Cerebellar cortex (tissue), 1 donor: ENCODE measurements at places on chromosomes 6 and 20.
A peak's percentile ranks its signal among the peaks of the same experiment; 100 is the strongest.

- peak; percentile 70 for DNase-seq
Observed at GRCh38 chr6:112029045-112029822, 24.7 kb upstream of the CCN6 start.

- DNase-seq, result no peak
Observed at GRCh38 chr6:144911322-144911721, 626.2 kb downstream of the UTRN start.

- DNase-seq, result no peak
Observed at GRCh38 chr6:127462376-127462775, 3.2 kb upstream of the KIAA0408 start.

DNA sequence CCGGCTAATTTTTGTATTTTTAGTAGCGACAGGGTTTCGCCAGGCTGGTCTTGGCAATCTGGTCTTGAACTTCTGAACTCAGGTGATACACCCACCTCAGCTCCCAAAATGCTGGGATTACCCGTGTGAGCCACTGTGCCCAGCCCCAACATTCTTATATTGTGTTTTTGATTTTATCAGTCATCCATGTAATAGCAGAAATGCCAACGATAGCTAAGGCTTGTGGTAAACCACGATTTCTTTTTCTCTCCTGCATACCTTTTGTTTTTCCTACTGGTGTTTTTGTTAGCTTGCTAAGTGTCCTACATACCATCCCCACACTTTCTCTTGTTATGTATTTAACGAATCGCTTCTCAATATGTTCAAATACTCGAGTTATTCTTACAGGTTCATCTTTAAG is 12.1 kb downstream of the PHACTR2 start:
- DNase-seq, result no peak

- DNase-seq, result peak; percentile 38
Observed at GRCh38 chr6:4280707-4281106, 145.3 kb upstream of the ECI2 start.

- peak; percentile 17 for DNase-seq
Observed at GRCh38 chr20:59123011-59123677, 40.5 kb upstream of the ZNF831 start.

DNA sequence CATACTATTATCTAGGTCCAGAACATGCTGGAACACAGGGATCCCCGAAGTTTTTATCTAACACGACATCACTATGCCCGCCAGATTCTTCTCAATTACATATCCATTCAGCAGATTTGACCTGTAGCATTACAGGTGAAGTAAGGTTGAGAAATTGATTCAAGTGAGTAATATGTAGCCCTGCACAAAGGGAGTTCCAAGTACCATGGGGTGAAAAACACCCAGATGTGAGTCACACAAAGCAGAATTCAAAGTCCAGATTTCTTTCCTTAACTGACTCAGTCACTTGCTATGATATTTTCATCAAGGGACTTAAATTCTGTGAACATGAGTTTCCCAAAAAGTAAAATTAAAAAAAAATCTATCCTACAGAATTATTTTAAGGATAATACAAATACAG is 655.4 kb upstream of the PTCHD4 start:
- DNase-seq, result no peak

DNA sequence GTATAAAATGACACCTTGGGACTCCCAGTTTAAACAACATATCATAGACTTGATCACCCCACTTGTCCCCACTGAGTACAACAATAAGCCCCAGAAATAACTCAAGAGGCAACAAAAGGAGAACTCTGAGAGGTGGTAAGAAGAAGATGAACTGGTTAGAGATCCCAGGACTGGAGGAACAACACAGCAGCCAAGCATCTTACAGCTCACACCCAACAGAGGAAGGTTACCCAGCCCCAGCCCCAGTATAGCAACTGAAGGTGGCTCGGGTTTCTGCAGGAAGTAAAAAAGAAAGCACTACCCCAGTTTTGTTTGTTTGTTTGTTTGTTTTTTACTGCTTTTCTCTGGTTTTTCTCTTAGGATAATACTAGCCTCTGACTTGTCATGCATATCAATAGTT is 17.1 kb upstream of the TGM6 start:
- no peak for DNase-seq

GRCh38 chr6:30295837-30296236 is 30.9 kb upstream of the TRIM39 start:
- no peak for DNase-seq

- DNase-seq, result no peak
Observed at GRCh38 chr6:15096894-15097837, 148.7 kb upstream of the JARID2 start.

- DNase-seq, result no peak
Observed at GRCh38 chr20:15446373-15446772, 1109.0 kb upstream of the FLRT3 start.

GRCh38 chr6:74768738-74769137 is 437.1 kb downstream of the COL12A1 start:
- no peak for DNase-seq

GRCh38 chr6:3337521-3338350 is 79.0 kb downstream of the PSMG4 start:
- DNase-seq, result no peak

GRCh38 chr20:32682508-32682987 is 8.8 kb upstream of the C20orf203 start:
- no peak for DNase-seq

GRCh38 chr6:16109659-16110305 is 19.1 kb upstream of the MYLIP start:
- no peak for DNase-seq

GRCh38 chr20:21994203-21994602 is 288.7 kb downstream of the PAX1 start:
- DNase-seq, result no peak

- peak; percentile 79 for DNase-seq
Observed at GRCh38 chr6:134345789-134346188, 27.9 kb upstream of the SGK1 start.

DNA sequence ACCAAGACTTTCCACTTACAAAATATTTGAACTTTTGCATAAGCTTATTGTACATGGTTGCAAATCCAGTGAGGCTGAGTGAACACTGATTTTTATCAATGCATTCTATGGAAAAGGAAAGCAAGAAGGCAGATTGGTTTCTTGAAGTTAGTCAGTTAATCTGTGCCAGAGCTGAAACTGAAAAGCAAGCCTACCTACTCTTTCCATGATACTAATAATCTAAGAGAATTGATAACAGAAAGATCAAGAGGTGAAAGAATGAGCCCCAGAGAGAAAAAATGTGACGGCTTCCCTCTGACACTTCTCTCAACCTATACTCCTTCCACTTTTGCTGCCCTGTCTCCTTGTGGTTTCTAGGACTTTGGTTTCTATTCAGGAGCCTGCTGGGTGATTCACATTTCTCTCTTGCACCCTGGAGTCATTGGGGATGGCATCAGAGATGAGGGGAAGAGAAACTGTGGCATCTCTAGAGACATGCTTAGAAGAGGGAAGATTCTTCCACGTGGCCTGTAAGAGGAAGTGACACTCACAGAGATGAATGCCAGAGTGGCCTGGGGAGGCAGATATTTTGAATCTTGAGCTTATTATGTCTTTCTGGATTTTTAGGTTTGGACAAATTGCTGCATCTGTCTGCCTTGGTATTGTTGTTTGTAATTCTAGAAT is 158.6 kb upstream of the RIMS1 start:
- peak; percentile 46 for DNase-seq

DNA sequence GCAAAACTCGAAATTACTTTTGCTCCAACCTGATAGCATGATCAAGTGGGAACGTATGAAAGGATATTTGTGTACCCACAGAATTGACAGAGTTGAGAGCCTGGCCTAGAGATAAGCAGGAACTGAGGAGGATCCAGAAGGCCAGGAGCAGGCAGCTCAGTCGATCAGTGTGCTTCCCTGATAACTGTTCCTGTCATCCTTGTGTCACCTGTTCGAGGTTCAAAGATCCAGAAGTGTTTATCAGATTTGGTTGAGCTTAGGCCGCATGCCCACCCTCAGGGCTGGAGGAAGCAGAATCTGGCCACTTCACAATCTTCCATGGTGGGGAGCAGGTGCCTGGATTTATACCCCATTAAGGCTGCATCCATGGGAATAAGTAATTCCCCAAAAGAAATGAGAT is 124.8 kb downstream of the QRSL1 start:
- DNase-seq, result no peak

DNA sequence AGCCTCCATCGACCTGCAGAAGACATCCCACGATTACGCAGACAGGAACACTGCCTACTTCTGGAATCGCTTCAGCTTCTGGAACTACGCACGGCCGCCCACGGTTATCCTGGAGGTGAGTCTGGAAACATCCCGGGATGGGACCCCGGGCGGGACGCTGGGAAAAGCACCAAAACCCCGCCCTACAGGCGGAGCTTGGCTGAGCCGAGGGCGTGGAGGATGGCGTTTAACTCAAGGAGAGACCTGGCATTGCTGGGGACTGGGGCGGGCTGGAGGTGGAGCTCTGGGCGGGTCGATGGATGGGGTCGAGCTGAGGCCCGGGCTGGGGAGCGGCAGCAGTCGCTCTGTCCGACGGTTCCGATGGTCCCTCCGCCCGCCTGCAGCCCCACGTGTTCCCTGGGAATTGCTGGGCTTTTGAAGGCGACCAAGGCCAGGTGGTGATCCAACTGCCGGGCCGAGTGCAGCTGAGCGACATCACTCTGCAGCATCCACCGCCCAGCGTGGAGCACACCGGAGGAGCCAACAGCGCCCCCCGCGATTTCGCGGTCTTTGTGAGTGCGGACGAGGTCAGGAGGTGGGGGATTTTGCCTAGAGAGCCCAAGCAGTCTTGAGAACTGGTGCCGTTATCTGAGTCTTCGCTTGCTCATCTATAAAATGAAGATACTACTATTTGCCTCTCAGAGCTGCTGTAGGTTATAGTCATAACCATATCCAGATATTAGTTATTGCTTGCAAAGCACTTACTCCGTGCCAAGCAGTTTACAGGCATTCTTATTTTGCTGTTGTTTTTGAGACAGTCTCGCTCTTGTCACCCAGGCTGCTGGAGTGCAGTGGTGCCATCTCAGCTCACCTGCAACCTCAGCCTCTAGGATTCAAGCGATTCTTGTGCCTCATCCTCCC is 3.8 kb downstream of the SPAG4 start:
- peak; percentile 88 for DNase-seq

DNA sequence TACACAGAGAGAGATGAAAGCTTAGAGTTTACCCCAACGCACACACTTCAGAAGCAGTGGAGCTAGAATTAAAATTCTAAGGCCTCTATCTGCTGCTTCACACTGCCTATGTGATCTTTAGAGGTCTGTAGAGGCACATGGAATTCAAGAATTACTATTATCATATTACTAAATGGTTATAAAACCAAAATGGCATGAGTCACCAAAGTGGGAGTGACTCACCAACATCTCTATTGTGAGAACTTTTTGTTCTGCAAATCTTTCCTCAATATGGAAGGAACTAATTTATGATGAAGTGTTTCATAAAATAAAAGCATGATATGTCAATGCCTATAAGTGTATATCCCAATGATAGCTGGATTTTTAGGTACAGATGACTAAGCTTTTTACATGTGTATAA is 28.5 kb upstream of the TMEM244 start:
- DNase-seq, result no peak

DNA sequence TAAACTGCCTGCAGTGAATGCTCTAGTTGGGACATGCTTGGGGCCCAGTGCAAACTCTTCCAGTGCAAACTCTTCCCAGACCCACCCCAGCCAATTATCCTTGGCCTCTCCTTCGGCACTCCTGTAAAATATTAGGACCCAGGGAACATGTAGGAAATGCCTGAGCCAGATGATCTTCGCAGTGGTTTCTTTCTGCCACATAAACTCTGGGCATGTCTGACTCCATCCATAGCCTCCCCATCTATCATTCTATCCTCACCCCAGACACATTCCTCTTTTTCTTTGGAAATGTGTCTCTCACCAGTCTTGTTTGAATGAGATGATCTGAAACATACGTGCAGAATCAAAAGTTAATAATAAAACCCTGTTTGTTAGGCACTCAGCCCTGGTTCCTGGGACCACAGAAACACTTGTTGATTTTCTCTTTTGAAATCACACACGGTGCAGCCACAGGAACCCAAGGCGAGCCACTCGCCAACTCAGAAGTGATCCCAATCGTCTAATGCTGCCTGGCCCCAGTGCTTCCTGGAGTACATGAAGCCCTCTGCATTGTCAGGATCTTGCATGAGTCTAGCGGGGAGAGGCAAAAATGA is 108.9 kb upstream of the CST7 start:
- no peak for DNase-seq
